ENCODE measurements at places on chromosomes 4 and X.

DNA sequence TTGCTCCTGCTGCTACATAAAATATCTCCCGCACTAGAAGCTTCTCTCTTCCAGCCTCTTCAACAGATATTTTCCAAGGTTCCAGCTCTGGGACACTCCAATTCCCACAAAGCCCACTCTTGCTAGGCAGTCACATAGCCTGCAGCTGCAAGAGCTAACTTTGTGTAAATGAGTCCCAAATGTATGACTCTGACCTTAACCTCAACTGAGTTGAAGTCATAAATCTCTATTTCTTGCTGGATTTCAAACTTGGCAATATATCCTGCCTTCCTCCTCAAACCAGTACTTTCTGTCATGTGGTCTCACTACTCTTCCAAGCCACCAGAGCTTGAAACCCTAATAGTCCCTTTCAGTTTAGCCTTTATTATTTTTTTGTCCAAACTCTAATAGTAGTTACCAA is 315.4 kb upstream of the GRIA3 start:
- no peak for DNase-seq

GRCh38 chr4:24915121-24915922 is 2.5 kb upstream of the CCDC149 start:
- no peak for DNase-seq

DNA sequence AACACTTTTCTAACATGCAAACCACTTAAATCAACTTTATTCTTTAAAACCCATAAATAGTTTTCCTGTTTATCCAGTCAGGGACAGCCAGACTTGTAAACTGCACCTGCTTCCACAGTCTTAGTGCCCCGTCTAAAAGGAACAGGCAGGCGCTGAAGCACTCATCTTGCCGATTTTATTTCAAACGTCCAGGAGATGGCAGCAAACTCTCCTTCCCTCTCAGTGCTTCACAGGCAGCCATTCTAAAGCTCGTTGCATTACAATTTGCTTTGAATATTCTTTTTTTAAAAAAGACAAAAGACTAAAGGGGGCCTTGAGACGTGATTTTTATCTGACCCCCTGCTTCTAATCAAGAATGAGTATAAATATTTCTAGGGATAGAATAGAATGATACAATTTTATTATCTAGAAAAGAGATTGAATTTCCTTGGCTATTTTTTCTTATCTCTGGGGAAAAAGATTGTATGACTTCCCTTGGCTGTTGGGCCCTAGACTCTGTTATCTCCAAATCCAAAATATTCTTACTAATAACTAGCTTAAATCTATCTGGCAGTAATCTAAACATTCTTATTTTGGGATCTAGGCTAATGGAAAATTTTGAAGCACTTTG is 93.6 kb upstream of the MYOZ2 start:
- DNase-seq, result peak; percentile 68

DNA sequence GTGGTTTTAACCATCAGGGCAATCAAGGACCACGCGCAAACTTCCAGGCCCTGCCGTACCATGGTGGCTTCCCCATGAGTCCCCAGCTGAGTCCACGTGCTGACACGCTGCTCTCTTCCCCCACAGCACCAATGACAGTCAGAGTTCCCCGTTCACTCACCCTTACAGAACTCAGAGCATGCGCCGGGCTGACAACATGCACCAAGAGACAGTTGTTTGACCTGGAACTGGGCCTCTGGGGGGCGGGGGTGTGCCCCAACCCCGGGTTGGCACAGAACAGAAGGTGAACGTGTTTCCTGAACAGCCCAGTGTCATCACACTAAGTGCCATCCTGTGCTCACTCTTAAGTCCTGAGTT is 29.4 kb downstream of the IRF2 start:
- peak; percentile 15 for DNase-seq

DNA sequence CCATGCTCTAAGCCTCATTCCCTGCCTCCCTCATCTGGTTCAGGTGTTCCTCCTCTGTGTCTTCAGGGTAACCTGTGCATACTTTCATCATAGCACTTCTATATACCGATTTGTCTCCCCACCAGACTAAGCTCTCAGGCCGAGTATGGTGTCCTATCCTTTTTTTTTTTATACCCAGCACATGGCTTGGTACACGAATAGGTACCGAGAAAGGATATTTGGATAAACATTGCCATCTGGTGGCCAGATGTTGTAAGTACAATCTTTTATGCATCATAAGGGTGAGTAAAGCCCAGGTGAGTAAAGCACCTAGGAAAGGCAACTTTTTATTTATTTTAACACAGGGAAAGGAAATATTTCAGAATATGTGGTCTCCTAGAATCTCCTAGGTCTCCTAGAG is 68.4 kb downstream of the MID2 start:
- DNase-seq, result no peak

- no peak for DNase-seq
Measured at GRCh38 chr4:5780831-5781480, 70.0 kb downstream of the EVC start.

DNA sequence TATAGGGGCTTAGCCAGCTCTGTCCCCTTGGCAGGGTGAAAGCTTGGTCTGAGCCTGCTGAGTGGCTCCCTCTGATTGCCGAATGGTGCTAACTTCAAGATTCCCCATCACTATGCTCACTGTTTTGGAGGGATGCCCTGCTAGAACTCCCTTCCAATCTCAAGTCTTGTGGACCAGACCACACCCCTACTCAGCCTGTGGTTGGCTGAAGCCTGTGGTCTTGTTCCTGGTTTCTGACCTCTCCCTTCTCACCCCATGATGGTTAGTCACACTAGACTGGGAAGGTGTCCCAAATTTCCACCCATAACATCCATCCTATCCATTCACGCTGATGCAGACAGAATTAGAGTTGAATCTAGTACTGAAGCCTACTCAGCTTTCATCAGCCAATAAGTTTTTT is 184.7 kb upstream of the NDP start:
- no peak for DNase-seq

GRCh38 chrX:27746516-27746915 is 61.3 kb upstream of the MAGEB10 start:
- DNase-seq, result no peak

GRCh38 chr4:16192631-16193518 is 33.4 kb downstream of the TAPT1 start:
- DNase-seq, result no peak

- no peak for DNase-seq
Measured at GRCh38 chr4:150744570-150744969, 162.6 kb downstream of the MAB21L2 start.

GRCh38 chr4:2785613-2786012 is 7.3 kb upstream of the SH3BP2 start:
- peak; percentile 39 for DNase-seq

DNA sequence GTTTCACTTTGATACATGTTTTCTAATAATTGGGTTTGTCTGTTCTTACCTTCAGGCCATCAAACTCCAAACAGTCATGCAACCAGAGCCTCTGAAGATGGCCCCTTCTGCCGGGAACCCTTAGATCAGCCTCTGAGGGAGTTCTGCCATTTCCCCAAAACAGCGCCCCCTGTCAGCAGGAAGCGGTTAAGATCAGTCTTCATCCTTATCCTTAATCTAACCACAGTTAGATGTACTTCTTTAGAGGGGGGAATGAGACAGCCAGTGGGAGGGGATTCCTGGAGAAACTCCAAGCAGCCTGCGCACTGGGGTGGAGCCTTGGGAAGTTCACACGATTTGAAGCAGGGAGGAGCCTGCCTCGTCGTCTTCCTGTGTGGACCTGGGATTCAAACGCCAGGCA is 185.4 kb downstream of the INPP4B start:
- no peak for DNase-seq

GRCh38 chrX:118807151-118808017 is 16.2 kb upstream of the ZCCHC12 start:
- DNase-seq, result no peak

GRCh38 chr4:82780752-82781231 is 17.8 kb downstream of the SCD5 start:
- DNase-seq, result no peak

DNA sequence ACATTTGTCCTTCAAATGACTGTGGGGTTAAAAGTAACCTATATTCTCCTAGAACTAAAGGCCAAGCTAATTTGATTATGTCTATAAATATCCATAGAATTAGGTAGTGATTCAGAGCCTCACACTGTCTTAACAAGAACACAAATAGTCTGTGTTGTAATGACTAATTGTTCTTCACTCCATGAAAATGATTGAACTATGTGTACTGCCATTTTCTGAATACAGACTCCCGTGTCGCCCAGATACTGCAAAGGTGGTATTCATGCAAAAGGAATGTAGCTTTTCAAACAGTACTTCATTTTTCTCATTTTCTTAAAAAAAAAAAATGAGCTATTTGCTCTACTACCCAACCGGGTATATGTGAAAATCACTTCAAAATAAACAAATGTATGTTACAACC is 11.3 kb upstream of the PHKA2 start:
- no peak for DNase-seq

DNA sequence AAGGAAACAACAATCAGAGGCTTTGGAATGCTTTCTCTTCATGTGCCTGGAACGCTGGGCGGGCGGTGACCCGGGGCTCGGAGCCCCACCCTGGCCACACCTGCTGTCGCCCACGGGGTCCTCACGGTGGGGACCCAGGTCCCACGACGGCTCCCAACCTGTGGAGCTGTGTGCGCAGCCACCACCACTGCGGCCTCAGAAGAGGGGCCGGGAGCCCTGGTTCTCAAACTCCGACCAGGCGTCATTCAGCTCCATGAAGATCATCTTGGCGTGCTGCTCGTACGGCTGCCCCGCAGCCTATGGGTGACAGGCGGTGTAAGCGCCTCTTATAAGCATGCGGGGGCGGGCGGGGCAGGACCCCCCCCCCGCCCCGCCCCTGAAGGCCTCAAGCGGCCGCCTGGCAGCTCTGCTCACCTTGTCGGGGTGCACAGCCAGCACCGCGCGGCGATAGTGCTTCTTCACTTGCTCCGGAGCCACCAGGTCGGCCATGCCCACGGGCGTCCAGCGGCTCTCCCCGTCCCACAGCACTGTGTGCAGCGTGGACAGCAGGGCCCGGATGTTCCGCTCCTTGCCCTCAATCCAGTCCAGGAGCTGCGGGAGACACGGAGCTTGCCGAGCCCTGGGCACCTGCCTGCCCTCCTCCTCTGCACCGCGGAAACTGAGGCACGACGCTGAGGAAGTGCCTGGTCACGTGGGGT is 23.7 kb upstream of the CPLX1 start:
- DNase-seq, result peak; percentile 42

Measured in CD8-positive, alpha-beta memory T cell (primary cell).